ENCODE measurements at places on chromosomes 5 and 9.

DNA sequence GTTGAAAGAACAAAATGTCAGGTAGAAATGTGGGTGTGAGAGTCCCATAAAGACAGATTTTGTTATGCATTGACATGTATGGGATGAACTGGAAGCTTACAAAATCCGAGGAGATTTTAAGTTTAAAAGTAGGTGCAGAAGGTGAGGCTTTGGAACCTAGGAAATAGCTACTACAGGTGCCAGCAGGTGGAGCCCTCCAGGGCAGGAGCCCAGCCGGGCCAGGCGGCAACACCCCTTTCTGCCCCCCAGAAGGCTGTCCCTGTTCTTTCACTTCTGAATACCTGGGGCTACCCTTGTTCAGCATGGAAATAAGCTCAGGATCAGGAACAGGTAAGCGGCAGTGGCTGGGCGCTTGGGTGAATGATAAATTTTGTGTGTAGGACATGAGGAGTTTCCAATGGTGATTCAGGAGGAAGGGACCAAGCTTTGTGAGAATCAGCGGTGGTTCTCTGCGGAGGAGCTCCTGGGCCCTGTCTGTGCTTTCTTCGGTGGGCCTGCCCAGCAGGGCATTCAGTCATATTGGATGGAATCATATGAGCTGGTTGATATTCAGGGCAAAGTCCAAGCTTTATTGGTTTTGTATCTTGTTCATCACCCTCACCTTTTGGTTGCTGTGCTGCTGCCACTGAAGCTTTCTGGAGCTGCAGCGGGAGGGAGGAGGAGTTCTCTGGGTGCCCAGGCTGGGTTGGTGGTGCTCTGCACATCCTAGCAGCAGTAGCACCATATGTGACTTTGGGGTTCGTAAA is 12.3 kb downstream of the PCBD2 start:
- DNase-seq = no peak

DNA sequence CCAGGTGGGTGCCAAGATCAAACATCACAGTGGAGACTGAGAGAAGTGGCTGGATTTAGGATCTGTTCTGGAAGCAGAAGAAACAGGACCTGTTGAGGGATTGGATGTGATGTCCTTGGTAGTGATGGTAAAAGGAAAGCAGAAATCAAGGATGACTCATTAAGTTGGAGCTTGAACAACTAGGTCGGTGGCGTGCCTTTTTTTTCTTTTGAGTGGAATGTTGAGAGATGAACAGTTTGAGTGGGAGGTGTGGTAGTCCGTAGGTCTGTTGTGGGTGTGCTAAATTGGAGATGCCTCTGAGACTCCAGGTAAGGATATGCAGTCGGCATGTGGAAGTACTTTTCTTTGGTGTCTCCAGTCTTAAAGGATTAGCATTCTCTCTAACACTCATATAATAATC is 92.1 kb upstream of the IL12B start:
- DNase-seq = no peak

DNA sequence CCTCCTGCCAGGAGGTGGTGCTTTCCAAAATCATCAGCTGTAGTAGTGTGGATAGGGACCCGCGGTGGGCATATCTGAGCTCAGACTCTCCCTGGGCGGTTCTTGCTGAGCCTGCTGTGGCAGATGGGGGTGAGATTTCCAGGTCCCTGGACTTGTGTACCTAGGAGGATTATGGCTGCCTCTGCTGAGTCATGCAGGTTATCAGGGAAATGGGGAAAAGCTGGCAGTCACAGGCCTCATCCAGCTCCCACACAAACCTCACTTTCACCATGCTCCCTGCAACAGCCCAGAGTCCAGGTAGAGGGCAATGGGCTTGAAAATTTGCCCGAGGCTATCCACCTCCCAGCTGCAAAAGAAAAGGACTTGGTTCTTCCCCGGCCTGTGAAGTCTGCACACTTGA is 23.4 kb upstream of the MAMDC2 start:
- DNase-seq = no peak

DNA sequence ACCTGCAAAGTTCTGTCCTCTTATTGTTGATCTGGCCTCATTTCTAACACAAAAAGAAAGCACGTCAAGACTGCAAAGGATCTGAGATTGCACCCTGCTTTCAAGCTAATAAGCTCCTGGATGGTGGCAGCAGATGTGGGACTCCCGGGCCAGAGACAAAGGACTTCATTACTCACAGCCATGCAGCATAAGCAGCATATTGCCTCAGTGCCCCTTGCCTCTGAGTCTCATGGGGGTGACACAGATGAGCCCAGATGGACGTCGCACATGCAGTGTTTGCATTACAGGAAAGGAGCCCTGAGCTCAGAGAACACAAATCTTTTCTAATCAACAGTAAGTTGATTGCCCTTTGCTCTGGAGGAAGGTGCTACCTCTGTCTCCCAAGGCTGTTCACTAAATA is 105.0 kb downstream of the SLC28A3 start:
- no peak for DNase-seq

GRCh38 chr9:68914751-68915150 is 99.2 kb downstream of the PRKACG start:
- DNase-seq = peak; percentile 40

- DNase-seq = no peak
Observed at GRCh38 chr9:16342246-16343020, 528.0 kb downstream of the BNC2 start.

DNA sequence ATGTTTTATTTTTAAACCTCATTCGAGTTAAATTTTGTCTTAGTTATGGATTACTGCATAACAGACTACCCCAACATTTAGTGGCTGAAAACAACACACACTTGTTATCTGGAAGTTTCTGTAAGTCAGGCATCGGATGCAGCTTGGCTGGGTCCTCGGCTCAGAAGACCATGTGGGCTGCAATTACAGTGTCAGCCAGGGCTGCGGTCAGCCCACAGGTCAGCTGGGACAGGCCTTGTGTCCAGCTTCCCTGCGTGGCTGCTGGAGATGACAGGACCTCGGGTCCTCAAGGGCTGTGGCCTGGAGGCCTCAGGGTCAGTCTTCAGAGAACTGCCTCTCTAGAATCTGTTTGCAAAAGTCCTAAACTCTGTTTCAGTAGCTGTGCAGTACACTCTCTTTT is 219.0 kb upstream of the IRX1 start:
- DNase-seq = no peak

- DNase-seq = no peak
Observed at GRCh38 chr9:113687680-113688371, 188.3 kb upstream of the ZNF618 start.

DNA sequence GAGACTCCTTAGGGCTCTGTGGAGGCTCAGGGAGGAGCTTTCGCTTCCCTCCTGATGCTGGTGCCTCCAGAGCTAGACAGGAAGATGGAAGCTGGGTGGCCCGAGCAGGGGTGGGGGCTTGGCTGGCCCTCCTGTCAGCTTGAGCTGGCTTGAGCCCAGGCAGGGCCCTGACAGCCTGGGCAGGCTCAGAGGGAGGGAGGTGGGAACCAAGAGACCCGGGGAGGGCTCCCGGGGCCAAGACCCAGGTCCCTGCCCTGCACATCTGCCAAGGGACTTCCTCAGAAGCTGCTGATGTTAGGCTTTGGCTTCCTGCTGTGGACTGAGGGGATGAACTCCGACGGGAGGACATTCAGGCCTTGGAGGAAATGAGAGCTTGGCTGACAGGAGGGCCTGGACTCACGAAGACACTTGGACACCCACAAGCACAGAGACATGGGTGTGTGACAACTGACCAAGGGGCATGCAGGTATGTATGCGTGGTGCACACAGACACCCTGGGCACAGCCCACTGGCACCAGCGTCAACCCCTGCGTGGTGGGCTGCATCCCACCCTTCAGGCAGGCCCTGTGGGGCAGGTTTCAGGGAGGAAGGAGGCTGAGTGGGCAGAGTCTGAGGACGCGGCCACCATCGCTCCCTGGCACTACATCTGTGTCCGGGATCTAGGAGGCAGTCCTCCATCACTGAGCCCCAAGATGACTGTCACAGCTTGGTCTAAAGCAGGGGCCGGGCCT is 1.7 kb upstream of the LTC4S start:
- no peak for DNase-seq

DNA sequence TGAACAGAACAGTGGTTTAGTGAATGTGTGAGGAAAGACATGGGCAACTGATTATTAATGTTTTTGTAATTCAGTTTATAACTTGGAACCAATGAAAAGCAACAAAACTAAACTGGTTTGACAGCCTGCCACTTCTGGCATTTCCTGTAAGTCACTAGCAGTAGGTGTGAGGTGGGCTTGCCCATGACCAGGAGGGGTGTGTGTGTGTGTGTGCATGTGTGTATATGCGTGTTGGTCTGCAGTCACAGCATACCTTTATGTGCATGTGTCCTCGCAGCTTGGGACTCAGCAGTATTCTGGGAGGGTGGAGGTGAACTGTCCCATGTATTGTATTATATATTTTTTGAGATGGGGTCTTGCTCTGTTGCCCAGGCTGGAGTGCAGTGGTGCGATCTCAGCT is 32.3 kb downstream of the OTULIN start:
- DNase-seq = no peak

DNA sequence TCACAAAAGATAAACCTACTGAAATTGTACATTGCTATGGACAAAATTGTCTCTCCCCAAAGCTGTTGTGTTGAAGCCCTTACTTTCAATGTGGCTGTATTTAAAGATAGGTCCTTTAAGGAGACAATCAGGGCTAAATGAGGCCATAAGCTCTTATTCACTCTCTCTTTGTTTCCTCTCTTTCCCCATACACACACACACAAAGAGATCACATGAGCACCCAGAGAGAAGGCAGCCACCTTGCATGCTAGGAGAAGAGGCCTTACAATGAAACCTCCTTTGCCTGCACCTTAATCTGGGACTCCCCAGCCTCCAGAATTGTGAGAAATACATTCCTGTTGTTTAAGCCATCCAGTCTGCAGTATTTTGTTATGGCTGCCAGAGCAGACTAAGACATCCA is 1295.6 kb upstream of the CDH6 start:
- no peak for DNase-seq

DNA sequence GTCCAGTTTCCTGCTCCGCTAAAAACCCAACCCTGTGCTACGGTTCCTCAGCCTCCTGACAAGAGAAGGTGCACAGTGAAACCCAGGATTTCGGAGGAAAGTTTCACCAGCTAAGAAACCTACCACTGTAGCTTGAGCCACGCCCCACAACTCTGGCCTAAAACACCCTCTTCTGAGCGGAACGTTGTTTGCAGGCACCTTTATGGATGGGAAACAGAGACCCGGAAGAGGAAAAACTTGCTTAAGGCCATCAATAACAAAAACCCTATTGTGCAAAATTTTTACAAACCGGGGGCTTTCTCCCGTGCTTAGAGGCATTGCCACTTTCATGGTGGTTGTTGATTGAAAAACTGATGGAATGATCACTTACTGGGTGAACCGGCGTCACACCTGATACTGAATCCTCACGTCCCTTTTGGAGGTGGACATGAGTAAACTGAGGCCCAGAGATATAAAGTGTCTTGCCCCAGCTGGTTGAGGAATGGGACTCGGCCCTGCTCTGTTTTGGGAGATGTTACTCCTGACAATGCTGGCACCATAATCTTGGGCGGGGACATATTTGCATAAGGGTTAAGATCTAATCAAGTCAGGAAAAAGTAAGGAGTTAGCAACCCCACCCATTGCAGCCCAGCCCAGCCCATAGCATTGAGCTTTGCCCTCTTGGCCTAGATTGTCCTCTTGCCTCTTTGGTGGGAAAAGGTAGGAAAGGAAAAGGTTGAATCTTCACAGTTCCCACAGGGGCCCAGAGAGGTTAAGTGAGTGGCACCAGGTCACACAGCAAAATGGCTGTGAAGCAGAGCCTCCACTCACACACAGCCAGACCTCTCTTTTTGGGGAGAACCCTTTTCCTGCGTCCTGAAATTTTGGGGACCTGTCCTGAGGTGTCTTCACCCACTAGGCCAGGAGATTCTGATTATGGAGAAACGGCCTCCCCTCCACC is 23.2 kb upstream of the PTGS1 start:
- no peak for DNase-seq
